ENCODE measurements at places on chromosomes 2 and 18.

DNA sequence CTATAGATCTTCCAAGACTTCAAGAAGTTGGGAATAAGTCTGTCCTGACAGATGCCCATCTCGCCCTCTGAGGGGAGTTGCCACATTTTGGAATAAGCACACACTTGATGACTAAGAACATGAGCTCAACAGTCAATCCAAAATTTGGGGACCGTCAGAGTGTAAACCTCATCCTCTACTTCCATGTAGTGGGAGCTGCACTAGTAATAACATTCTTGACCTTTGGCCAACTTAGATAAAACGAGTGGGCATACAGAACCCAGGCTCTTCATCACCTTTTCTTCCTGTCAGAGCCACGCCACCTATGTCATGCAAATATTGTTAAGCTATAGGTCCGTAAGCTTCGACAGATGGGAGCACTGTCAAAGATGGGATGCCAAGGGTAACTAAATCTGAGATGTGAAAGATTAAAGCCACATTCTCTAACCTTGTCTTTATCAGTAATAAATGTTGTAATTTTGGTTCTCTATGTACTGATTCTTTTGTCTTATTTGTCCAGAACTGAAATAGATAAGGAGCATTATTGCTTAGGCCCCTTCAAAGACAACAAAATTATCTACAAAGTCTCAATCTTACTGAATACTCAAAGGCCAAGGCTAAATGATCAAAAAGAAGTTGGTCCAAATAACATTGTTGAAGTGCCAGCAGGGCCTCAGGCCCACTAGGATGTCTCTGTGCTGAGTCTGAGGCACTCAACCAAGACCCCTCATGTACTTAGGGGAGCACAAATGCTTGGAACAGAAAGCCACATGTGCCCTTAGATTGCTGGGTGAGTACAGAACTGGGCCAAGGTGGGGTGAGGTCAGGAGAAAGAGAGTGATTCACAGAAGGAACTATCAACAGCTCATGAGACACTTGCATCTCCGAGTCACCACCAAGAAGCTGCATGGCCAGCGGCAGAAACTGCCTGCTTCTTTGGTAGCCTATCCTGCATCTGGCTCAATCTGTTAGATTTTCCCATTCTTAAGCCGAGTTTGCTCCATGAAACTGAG lies 15.0 kb downstream of the CDH2 start:
- peak; percentile 20 for DNase-seq

DNA sequence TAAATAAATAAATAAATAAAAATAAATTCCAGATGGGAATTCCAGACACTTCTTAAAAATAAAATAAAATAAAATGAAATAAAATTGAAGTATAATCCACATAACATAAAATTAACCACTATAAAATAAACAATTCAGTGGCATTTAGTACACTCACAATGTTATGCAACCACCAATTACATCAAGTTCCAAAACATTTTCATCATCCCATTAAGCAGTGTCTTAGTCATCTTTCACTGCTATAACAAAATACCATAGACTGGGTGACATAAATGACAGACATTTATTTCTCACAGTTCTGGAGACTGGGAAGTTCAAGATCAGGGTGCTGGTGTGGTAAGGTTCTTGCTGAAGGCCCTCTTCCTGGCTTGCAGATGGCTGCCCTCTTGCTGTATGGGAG lies 22.6 kb upstream of the PROKR1 start:
- DNase-seq = no peak

- DNase-seq = no peak
These were observed 45.9 kb downstream of the MARCO start for GRCh38 chr2:118987886-118988285.

DNA sequence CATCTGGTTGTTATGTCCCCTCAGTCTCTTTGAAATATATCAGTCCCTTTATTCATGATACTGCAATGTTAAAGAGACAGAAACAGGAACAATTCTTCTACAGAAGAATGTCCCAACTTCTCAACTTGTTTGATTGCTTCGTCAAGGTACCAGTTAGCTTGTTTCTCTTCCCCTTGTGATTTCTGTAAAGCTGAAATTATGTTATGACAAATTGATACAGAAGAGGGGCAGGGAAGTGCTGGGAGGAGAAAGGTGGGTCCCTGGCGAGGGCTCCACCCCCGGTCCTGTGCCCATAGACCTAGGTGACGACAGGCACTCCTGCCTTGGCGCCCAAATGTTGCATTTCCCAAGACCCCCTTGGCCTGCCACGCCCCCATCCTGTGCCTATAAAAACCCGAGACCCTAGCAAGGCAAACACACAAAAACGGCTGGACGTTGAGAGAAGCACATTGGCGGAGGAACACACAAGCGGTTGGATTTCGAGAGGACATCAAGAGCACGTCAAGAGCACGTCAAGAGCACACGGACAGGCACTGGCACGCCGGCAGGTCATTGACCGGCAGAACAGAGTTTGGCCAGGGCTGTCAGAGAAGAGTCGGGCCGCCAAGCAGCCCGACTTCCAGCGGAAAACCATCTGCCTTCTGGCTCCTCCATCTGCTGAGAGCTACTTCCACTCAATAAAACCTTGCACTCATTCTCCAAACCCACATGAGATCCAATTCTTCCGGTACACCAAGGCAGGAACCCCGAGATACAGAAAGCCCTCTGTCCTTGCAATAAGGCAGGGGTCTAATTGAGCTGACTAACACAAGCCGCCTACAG lies 11.5 kb upstream of the RTN4 start:
- no peak for DNase-seq

GRCh38 chr2:233905945-233906344 lies 11.2 kb upstream of the TRPM8 start:
- DNase-seq = no peak

DNA sequence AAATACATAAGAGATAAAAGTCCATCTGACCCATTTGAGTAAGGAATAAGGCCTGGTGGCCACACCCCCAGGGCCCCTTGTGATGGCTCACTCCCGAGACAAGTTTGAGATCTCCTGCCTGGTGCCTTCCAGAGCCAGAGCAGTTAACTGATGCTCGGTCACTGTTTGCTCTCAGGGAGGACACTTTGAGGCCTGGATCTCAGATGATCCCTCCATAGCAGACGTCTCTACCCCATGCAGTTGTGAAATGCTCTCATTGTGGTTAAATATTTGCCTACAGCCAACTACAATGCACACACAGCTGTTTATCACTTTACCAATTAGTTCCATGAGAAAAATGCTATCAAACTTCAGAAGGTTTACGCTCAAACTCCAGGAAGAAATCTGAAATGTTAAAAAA lies 12.3 kb downstream of the GYPC start:
- DNase-seq = no peak

- DNase-seq = no peak
These were observed 165.0 kb downstream of the ANKRD44 start for GRCh38 chr2:197145471-197146056.

DNA sequence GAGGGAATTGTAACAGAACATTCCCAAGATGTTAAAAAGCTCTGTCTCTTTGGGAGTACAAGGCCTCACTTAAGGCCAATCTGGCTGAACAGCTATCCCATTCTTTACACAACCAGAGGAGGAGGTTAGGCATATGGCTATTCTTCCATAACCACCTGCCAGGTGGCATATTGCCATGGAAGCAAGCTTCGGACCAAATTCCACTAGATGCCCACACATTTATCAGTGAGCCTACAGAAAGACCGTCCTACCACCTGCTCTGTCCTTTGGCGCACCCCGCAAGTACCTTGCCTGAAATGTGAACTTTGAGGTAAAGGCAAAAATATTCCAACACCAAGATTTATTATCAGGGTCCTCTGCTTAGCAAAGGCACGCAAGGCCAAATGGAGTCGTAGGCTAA lies 519.9 kb upstream of the TNP1 start:
- DNase-seq = no peak

GRCh38 chr2:63581298-63581961 lies 6.8 kb downstream of the WDPCP start:
- DNase-seq = no peak

GRCh38 chr2:16407358-16407757 lies 258.3 kb downstream of the CYRIA start:
- DNase-seq = no peak

DNA sequence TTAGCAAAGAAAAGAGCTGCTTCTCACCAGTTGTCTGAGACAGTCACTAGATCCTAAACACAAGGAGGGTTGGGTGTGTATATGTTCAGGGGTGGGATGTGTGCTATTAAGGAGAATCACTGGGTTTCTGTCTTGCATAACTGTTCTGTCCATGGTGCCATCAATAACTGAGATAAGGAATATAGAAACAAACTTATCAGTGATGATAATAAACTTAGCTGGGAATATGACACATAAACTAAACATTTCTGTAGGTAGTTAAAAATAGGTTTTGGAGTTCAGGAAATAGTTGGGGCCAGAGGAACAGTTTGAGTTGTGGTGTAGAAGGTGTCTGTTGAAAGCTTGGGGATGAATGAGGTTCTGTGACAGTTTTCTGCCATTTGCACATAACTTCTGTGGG lies 17.4 kb downstream of the NAPG start:
- no peak for DNase-seq

- DNase-seq = peak; percentile 8
These were observed 83.6 kb upstream of the PIK3C3 start for GRCh38 chr18:41871229-41872000.

DNA sequence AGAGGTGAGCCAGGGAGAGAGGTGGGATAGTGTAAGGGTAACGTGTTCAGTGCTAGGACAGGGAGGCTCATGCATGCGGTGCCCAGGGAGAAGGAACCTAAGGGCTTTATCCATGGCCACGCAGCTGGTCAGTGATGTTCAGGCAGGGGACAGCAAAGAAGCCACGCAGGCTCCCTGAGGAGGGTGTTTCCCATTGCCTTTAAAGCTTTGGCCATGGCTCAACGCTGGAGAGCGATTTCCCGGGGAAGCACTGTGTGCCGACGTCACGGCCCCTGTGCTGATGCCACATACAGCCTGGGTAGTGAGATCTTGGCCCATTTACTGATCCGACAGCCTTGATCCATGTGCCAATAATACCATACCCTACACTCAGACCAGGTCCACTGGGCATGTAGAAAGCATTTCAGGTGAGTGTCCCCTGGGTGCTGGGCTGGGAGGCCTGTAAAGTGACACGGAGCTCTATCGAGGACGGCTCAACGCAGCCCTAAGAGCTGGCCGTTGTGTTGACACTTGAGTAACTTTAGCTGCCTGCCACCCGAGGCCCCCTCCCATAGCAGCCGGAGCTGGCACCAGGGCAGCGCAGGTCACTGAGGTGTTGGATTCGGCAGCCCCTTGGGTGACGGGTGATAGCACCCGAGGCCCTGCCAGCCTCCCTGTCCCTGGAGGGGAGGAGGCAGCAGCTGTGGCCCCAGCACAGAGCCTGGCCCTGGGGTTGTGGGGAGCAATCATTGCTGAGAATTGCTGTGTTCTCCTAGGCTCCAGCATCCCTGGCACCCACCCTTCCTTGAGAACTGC lies 41.4 kb downstream of the PDIA6 start:
- no peak for DNase-seq

DNA sequence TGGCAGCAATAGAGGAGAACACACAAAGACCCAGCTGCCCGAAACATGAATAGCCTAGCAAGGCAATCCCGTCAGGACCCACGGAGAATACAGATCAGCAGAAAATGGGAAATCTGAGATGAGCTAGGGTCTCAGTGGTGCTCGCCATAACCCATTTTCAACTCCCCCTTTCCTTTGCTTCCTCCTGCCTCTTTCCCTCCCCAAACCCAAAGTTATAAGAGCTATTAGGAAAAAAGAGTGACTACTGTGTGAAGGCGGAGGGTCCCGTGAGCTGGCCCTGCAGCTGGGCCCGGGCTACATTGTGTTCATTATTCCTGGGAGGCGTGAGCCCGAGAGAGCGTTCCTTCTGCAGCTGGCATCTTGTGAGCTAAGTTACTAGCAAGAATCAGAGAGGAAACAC lies 118.4 kb downstream of the PID1 start:
- DNase-seq = no peak

DNA sequence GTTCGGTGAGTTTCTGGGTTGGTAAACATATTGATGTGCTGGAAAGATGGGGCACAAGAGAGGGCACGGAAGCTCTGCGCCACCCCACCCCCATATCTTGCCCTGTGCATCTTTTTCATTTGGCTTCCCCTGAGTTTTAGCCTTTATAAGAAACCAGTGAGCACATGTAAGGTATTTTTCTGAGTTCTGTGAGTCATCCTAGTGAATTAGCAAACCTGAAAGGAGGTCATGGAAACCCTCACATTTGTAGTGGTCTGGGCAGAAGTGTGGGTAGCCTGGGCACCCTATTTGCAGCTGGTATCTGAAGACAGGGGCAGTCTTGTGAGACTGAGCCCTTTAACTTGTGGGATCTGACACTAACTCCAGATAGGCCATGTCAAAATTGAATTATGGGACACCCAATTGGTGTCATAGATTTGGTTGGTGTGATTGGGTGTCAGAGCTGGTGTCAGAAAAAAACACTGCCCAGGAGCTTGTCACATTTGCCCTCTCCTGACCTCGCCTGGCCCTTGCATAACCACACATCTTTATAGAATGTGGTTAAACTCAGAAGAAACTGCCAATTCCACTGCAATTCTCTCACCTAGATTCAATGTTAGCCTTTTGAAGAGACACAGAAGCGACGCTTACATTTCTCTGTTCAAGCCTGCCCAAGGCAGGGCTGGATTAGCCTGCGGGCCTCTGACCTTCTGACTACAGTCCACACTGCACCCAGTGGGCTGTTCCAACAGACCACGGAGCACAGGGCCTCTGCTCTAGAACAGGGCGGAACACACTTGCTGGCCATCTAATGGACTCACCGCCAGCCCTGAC lies 12.0 kb upstream of the GALM start:
- DNase-seq = no peak

- no peak for DNase-seq
These were observed 250.9 kb downstream of the IRS1 start for GRCh38 chr2:226548732-226549131.

DNA sequence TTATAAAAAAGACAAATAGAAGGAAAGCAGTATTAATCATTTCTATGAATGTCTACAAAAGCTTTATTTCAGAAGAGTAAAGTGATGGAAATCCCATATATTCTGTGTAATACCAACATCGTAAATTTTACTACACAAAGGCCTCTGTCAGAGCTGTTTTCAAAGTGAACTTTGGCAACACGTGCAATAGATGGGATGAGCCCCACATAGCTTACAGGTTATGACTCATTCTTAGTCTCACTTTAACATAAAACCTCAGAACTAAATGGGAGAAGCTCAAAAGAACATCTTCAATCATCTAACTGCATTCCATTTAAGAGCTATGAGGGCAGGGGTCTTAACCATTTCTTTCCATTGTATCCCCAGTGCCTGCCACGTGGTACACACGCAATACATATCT lies 11.5 kb downstream of the VPS4B start:
- peak; percentile 22 for DNase-seq

GRCh38 chr2:134359367-134360081 lies 105.7 kb downstream of the MGAT5 start:
- DNase-seq = no peak

DNA sequence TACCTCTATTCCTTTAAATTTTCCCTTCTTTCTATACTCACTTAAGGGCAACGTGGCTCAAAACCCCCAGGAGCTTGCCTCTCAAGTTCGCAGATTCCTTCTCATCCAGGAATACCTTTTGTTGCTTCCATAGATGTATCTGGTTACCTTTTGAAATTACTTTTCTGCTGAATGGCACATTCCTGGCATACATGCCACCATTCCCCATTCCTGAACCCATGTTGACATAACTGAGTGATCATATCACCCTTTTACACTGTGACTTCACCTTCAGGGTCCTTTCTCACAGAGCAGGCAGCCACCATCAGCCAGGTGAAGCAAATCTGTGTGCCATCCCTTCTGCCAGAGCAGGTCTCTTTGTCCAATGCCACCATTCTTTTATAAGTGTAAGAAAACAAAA lies 615.8 kb downstream of the ARHGAP15 start:
- no peak for DNase-seq

- DNase-seq = no peak
These were observed 317.6 kb upstream of the SMIM21 start for GRCh38 chr18:75745147-75745546.

Measured in epithelial cell of prostate (primary cell).